ENCODE measurements at places on chromosomes 7 and 10. TPM values are rescaled to one million over a fixed set of nuclear protein-coding genes. Genes with fewer than 3 reads are reported as not detected.
A peak's percentile ranks its signal among the peaks of the same experiment; 100 is the strongest.

CFAP43 gene
- under 0.01 TPM for total RNA-seq

DNA sequence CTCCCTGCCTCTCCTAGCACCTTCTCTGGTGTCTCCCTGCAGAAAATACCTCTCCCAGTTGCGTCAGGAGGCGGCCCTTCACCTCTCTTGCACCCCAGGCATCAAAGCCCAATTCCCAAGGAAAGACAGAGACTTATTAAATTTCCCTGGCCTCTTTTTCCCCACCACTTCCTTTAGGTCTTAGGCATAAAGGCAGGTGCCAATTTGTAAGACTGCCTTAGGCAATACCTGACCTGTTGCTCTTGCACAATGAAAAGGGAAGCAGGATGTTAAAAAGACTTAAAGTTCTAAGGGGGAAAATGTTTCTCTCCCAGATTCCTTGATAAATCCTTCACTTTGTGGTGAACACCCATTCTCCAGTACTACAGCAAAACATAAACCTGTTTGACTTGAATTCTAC is 186.7 kb downstream of the SLC25A13 start:
- no peak for DNase-seq

DNA sequence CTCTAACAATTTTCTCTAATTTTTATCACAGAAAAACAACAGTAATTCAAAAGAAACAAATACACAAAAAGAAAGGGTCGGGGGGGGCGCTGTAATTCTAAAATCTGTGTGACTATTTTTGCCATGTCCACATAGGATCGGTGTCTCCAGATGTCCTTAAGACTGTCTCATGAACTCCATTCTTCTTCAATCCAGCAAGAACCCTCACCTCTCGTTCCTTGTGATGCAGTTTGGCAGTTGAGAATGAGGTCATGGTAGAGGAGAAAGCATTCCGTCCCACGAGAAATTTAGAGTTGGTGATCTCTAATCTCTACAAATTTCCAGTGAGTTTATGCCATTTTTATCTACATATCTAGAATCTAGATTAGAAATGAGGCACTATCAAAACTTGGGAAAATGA is 394.7 kb downstream of the TFEC start:
- DNase-seq, result peak; percentile 59

DNA sequence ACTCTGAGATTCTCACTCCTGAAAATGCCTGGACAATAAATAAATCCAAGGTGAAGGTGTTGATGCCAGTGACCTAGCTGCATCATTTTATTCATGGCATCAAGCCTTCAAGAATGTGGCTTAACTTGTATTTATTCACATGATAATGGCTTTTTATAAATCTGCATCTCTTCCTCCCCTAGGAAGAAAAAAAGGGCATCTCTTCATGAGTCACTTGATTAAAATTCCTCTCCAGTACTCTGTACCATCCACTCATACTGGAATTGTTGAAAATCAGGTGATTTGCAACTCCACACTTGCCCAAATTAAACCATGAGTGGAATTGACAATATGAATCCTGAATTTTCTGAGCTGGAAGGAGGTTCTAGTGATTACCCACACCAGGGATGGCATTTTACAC is 30.2 kb downstream of the PTPRE start:
- no peak for DNase-seq

Data from fibroblast of villous mesenchyme (primary cell).